ENCODE measurements at places on chromosomes 12 and 14. TPM values are rescaled to one million over a fixed set of nuclear protein-coding genes. Genes with fewer than 3 reads are reported as not detected.

- H3K27me3 ChIP-seq: no peaks in the 10 kb centered on the region
- peaks cover 25% of the 10 kb centered on the region for H3K4me1 ChIP-seq
- peaks cover 62% of the 10 kb centered on the region for H3K36me3 ChIP-seq
- H3K4me3 ChIP-seq: no peak overlapping the region
These were observed 181.6 kb downstream of the CALM1 start for GRCh38 chr14:90578283-90578985.

DNA sequence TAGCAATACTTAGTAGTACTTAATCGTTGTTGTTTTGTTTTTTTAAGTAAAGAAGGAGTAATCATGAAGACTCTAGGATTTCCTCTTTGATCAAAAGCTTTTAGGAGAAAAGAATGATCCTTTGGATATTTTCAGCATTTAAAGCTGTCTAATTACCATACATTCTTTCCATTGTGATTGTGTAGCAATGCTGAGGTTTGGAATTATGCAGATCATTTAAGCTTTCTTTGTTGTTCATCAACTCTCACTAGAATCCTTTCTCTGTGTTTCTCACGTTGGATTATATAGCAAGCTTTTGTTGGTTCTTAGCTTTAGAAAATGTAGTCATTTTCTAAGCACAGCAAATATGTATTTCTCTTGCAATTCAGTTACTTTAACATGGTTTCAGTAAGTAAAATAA is 25.8 kb downstream of the CCDC91 start:
- no peaks in the 10 kb centered on the region for H3K27me3 ChIP-seq
- H3K27ac ChIP-seq: no peak overlapping the region
- peaks cover 23% of the 10 kb centered on the region for H3K36me3 ChIP-seq
- DNase-seq: no peak
- no peak overlapping the region for H3K4me3 ChIP-seq
- H3K4me1 ChIP-seq: no peaks in the 10 kb centered on the region

GRCh38 chr12:22518060-22518719 is 26.2 kb downstream of the C2CD5 start:
- H3K36me3 ChIP-seq: no peaks in the 10 kb centered on the region
- H3K4me3 ChIP-seq: no peak overlapping the region
- no peaks in the 10 kb centered on the region for H3K4me1 ChIP-seq
- H3K27me3 ChIP-seq: no peaks in the 10 kb centered on the region

- H3K27me3 ChIP-seq: no peaks in the 10 kb centered on the region
- no peak overlapping the region for H3K27ac ChIP-seq
- H3K4me1 ChIP-seq: no peaks in the 10 kb centered on the region
- no peak overlapping the region for H3K4me3 ChIP-seq
- H3K36me3 ChIP-seq: no peaks in the 10 kb centered on the region
These were observed 488.3 kb upstream of the FLRT2 start for GRCh38 chr14:85041618-85042017.

- no peaks in the 10 kb centered on the region for H3K36me3 ChIP-seq
- no peak overlapping the region for H3K4me3 ChIP-seq
- no peaks in the 10 kb centered on the region for H3K27me3 ChIP-seq
- H3K27ac ChIP-seq: no peak overlapping the region
These were observed 21.4 kb upstream of the ATP2B1 start for GRCh38 chr12:89729946-89730459.

DNA sequence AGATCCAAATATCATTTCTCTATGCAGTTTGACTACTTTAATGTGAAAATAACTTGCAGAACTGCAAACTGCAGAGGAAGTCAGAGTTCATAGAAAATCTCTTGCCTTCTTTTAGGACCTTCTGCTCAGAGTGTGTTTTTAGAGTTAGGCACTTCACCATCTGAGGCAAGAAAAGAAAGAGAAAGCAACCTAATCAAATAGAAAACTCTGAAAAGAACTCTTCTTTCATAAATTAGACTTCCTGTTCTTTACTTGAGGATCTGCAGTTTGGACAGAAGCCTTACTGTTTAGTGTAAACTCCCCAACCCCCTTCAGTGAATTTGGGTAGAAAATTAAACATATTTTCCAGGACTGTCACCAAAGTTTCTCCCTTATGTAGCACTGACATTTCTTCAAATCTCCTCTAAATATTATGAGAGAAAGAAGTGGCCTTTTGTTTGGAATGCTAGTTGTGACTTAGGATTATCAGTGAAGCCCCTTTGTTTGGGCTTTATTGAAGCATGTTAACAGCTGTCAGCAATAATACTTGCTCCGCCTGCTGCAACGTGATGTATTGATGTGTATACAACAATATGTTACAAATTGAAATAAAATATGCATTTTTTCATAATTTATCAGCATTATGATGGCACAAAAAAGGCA is 99.5 kb downstream of the PDZRN4 start:
- H3K36me3 ChIP-seq: no peaks in the 10 kb centered on the region
- no peak overlapping the region for H3K27ac ChIP-seq
- H3K27me3 ChIP-seq: no peaks in the 10 kb centered on the region
- no peak overlapping the region for H3K4me3 ChIP-seq
- DNase-seq: no peak

DNA sequence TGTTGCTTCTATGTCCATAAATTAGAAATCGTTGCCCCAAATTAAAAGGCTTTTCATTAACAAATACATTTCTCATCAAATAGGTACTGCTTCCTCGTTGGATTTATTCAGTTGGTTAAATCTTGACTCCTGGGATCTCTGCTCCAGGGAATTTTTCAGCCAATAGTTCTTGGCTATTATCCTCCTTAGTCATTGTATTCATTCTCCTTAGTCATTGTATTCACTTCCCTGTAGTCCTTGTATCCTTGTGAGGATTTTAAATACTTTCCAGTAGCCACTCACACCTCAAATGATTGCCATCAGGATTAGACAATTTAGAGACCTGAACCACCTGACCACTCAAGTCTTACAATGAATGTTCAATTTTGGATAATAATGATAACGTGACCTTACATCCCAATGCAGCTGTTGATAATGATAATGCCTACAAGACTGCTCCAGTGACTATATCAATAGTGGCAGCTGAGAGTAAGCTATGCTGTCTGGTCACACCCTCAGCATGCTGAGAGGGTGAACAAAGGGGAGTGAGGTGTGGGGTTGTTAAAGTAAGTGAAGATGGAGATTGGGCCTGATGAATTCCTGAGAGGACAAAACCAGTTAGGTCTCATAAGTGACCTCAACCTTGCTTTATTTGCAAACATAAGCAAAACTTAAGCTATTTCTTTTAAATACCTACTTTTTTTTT is 193.7 kb upstream of the RTL1 start:
- no peaks in the 10 kb centered on the region for H3K4me1 ChIP-seq
- no peaks in the 10 kb centered on the region for H3K27me3 ChIP-seq
- H3K4me3 ChIP-seq: no peak overlapping the region
- no peak overlapping the region for H3K27ac ChIP-seq

DNA sequence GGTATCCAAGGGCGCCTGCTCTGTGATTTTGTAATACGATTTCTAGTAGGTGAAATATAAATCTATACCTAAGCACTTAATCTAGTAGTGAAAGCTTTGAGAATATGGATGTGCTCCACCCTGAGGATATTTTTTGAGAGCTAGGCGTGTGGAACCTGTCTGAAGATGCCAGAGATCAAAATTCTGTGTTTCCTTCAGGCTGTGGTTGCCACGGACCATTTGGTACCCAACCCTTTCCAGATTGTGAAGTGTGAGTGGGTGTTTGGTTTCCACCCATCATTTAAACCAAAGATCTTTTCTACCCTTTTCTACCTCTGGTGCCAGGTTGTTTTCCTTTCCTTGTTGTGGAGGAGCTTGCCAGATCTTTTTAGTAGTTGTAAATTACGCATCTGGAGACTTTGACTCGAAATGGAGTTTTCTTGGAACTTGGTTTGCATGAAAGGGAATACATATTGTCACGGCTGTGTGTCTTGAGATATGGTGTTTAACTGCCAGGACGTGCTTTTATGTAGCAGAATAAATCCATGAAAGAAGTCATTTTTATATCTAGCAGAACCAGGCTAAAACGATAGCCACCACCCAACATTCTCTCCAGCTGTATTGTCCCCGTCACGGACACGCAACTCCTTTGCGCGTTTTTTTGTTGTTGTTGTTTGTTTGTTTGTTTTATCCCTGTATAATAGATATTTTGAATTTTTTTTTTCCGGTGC is 2.2 kb downstream of the LRFN5 start:
- no peaks in the 10 kb centered on the region for H3K36me3 ChIP-seq
- DNase-seq: no peak
- peaks cover 53% of the 10 kb centered on the region for H3K4me1 ChIP-seq
- no peak overlapping the region for H3K27ac ChIP-seq

GRCh38 chr12:106773286-106774004 is 1.0 kb upstream of the RIC8B start:
- peaks cover 57% of the 10 kb centered on the region for H3K4me1 ChIP-seq
- DNase-seq: no peak
- H3K4me3 ChIP-seq: peak overlapping the region; percentile 76
- no peaks in the 10 kb centered on the region for H3K36me3 ChIP-seq

GRCh38 chr12:31337952-31338351 is 12.0 kb upstream of the SINHCAF start:
- DNase-seq: no peak
- H3K4me1 ChIP-seq: no peaks in the 10 kb centered on the region
- no peak overlapping the region for H3K4me3 ChIP-seq
- H3K27me3 ChIP-seq: no peaks in the 10 kb centered on the region
- H3K36me3 ChIP-seq: no peaks in the 10 kb centered on the region
- no peak overlapping the region for H3K27ac ChIP-seq

GRCh38 chr14:40113671-40114070 is 681.4 kb upstream of the FBXO33 start:
- H3K4me3 ChIP-seq: no peak overlapping the region
- no peak for DNase-seq
- H3K4me1 ChIP-seq: no peaks in the 10 kb centered on the region
- no peaks in the 10 kb centered on the region for H3K27me3 ChIP-seq
- H3K27ac ChIP-seq: no peak overlapping the region
- H3K36me3 ChIP-seq: no peaks in the 10 kb centered on the region

DNA sequence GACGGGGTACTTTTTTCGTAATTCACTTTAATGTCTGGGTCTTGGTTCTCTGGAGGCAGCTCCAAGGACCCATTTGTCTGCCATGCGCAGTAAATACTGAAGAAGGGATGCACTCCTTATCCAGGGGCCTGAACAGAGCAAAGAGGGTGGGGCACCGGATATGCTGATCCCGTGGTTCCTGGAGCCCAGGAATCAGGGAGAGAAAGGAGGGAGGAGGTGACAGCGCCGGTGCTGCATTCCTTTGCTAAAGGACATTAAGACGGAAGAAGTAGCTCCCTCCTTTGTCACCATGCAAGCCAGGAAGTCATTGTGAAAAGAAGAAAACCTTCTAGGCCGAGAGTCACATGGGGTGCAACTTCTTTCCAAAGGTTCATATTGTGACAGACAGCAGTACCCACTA is 1057.7 kb downstream of the VRK1 start:
- H3K4me3 ChIP-seq: no peak overlapping the region
- no peaks in the 10 kb centered on the region for H3K36me3 ChIP-seq
- DNase-seq: no peak
- H3K4me1 ChIP-seq: no peaks in the 10 kb centered on the region

DNA sequence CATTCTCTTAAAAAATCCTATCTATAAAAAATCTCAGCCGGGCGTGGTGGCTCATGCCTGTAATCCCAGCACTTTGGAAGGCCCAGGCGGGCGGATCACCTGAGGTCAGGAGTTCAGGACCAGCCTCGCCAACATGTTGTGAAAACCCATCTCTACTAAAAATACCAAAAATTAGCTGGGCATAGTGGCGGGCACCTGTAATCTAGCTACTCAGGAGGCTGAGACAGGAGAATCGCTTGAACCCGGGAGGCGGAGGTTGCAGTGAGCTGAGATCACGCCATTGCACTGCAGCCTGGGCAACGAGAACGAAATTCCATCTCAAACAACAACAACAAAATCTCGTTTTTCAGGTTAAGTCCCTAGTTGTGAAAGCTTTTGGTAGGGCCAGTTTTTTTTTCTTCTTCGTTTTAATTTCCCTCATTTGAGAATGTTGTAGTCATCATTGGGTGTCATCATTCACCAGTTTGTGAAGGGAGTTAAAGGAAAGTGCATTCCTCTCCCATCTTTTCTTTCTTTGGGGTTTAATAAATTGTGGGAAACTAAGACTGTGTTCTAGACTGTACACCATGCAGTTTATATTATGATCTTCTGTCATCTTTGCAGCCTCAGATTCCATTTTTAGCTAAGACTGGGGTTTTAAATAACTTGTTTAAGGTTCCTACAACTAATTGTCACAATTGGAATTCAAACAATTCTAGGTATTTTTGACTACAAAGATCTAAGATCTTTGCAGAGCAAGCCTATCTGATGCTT is 23.9 kb downstream of the MDM2 start:
- peaks cover 33% of the 10 kb centered on the region for H3K4me1 ChIP-seq
- no peak overlapping the region for H3K4me3 ChIP-seq
- H3K36me3 ChIP-seq: peaks cover 83% of the 10 kb centered on the region

GRCh38 chr14:73227812-73228781 is 9.2 kb upstream of the PAPLN start:
- H3K27me3 ChIP-seq: no peaks in the 10 kb centered on the region
- no peak overlapping the region for H3K27ac ChIP-seq
- H3K4me1 ChIP-seq: peaks cover 7% of the 10 kb centered on the region
- no peak for DNase-seq
- H3K36me3 ChIP-seq: no peaks in the 10 kb centered on the region
- H3K4me3 ChIP-seq: no peak overlapping the region

DNA sequence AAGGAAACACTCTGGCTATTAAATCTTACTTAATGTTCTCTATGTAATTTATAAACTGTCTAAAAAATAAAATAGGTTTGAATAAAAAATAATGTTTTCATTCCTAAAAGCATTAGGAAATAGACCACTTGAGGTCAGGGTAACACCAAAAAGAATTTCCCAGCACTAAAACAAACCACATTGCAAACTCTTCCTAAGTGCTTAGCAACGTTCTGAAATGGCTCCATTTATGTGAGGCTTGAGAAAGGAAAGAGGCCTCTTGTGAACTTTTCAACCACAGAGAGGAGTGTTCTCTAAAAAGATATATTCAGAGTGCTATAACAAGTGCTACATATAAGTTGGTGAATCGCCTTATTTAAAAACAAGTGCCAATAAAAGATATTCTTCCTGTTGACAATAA is 42.7 kb downstream of the ALX1 start:
- DNase-seq: no peak
- no peak overlapping the region for H3K27ac ChIP-seq
- H3K4me1 ChIP-seq: no peaks in the 10 kb centered on the region
- H3K27me3 ChIP-seq: no peaks in the 10 kb centered on the region

DNA sequence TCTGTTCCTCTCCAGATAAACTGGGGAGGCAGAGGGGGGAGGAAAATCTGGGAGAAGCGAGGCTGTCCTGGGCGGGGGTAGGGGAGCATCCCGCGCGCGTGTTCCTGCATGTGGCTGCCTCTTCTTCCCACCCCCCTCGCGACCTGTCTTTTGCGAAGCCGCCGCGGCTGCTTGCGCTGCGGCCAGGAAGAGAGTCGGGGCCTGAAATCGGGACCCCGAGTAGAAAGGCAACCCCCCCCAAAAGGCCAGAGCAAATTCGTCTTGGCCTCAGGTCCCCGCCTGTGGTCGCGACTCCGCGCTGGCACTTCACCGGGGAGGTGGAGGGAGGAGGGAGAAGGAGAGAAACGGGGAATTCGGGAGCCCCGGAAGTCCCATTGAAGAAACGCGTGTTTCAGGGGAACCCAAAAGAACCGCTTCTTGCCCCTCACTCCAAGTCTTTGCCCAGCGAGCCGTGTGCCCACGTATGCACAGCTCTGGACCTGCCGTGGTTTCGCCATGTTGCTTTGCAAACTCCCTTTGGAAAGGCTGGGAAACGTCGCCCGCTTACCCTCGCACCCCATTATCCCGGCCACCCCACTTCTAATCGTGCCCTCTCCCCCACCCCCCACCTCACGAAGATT is 944 bp downstream of the CCND2 start:
- H3K27ac ChIP-seq: peak overlapping the region; percentile 74
- peak overlapping the region; percentile 68 for H3K4me3 ChIP-seq
- H3K27me3 ChIP-seq: peaks cover 56% of the 10 kb centered on the region
- H3K4me1 ChIP-seq: peaks cover 100% of the 10 kb centered on the region
- peaks cover 15% of the 10 kb centered on the region for H3K36me3 ChIP-seq

TMTC2 gene
- total RNA-seq: 7.9 TPM

HRK gene
- total RNA-seq: 0.57 TPM

TRPV4 gene
- 5.6 TPM for total RNA-seq

JKAMP gene
- total RNA-seq: 92.2 TPM

RAPGEF3 gene
- total RNA-seq: 59.6 TPM

RNF212B gene
- total RNA-seq: not detected

LACRT gene
- not detected for total RNA-seq

Measured in spleen (tissue), 13 donors.